ENCODE measurements at places on chromosomes 12 and 14.

- no peak for DNase-seq
These were observed 16.1 kb downstream of the VRTN start for GRCh38 chr14:74364271-74364880.

- DNase-seq: no peak
These were observed 8.4 kb upstream of the GMFB start for GRCh38 chr14:54497224-54497623.

- no peak for DNase-seq
These were observed 31.2 kb upstream of the VPS33A start for GRCh38 chr12:122297494-122297893.

DNA sequence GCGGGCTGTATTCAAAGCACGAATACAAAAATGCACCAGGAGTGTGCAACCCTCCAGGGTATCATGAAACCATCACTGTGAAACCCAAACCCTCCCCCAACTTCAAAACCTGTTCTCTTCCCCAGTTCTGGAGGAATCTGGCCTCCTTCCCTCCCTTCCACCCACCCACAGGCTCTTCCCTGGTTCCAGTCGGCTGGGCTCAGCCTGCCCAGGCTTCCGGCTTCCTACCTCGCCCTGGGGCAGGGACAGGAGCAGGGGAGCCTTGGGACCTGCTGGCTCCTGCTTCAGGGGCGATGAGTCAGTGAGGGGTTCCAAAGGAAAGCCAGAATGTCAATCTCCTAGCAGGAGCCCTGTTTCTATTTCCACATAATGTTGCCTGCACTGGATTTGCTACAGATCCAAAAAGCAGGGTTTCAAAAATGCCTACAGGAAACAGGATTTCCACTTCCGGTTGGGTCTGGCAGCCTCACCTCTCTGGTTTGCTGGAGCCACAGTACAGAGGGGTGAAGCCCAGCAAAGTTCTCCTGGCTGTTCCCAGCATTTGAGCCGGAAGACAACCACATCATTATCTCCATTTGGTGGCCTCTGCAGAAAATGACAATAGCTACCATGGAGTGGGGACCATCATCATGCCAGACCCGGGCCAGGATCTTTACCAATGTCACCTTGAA lies 278.3 kb downstream of the DPF3 start:
- DNase-seq: no peak

- DNase-seq: no peak
These were observed 174.6 kb downstream of the SRGAP1 start for GRCh38 chr12:64019101-64019500.

DNA sequence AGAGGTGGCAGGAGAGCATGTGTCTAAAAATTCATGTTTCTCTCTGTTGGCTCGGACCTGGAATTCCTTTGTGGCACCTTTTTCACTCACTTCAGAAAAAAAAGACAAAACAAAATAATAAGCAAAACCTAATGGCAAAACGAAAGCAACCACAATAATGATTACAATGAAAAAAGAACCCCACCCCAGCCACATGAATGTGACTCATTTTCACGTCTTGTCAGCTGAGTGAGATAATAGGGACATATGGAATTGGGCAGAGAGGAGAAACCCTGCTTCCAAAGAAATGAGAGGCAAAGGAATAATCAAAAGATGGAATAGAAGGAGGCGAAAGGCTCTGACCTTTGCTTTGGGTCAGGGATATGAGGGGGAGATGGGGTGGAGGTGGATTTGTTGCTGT lies 143.4 kb downstream of the SLC8A3 start:
- no peak for DNase-seq

DNA sequence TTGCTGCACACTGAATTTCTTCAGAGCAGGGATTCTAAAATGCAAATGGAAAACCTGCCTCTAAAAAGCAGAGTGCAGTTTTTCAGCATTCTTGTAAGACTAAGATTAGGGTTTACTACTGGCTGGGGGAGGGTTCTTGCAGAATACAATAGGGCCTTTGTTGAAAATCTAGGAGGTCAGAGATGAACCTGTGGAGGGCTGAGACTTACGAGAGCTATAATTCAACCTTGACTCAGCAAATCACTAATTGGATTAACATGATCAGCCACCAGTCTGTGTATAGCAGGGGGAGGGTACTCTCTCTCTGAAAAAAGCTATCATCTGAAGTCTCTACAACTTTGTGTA lies 92.6 kb upstream of the HIF1A start:
- DNase-seq: peak; percentile 19

DNA sequence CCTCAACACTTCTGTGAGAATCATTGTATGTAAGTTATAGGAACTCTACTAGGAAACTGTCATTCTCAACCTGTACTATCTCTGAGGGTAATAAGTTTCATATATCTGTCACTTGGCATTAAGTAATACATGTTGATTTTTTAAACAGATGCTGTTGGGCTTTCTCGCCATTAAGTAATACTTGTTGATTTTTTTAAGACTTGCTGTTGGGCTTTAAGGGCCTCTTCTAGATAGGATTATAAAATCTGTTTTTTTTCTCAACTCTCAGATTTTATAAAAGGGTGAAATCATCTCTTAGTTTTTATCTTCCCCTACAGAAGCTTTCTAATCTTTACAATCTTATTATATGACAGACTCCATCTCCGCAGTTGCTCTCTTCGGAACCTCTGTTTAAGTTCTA lies 5.6 kb downstream of the WASHC4 start:
- DNase-seq: no peak

DNA sequence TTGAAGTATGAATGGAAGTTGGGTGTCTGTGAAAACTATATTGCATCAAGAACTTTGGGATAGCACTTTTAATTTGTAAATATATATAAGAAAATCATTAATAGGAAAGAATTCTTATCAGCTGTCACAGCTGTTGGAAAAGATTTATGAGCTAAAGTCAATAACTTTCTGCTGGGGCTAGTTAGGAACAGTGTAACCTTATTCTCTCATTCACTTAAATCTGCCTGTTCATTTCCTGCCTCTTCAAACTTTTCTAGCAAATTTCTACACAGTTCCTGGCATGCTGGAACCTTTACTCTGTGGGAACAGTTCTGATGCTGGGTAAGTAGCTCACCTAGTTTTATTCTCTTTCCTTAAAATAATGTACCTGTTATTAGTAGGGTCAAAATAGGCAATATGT lies 109.9 kb downstream of the SCN8A start:
- no peak for DNase-seq

DNA sequence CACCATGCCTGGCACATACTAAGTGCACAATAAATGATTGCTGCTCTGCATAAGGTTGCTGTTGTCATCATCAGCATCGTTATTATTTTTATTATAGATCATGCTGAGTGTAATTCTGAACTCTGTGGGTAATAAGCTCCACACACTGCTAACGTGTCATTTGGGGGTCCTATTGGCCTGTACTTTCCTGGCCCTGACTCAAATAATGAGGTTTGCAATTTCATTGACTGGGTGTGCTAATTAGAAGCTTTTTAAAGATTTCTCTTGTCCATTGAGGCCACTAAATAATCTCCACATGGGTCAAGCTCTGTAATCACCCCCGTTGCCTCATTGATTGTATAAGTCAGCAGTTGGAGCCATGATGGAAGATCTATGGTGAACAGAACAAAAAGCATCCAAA lies 320.8 kb upstream of the TMPO start:
- DNase-seq: no peak

DNA sequence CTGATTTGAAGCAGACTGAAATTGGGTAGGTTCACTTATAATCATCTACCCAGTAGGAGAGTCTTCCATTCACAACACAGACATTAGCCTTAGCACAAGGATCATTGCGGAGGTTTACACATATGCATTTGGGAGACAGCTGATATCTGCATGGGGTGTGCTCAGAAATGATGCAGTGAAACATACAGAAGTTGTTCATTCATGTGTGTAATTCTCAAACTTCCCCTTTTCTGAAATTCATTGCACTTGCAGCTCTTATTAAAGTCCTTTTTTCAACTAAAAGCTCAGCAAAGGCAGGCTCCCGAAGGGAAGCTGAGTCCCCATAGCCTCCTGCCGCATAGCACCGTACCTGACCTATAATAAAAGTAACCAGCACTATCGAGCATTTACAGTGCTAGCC lies 218.3 kb upstream of the CRY1 start:
- no peak for DNase-seq
